ENCODE measurements at places on chromosomes 13 and 19.

DNA sequence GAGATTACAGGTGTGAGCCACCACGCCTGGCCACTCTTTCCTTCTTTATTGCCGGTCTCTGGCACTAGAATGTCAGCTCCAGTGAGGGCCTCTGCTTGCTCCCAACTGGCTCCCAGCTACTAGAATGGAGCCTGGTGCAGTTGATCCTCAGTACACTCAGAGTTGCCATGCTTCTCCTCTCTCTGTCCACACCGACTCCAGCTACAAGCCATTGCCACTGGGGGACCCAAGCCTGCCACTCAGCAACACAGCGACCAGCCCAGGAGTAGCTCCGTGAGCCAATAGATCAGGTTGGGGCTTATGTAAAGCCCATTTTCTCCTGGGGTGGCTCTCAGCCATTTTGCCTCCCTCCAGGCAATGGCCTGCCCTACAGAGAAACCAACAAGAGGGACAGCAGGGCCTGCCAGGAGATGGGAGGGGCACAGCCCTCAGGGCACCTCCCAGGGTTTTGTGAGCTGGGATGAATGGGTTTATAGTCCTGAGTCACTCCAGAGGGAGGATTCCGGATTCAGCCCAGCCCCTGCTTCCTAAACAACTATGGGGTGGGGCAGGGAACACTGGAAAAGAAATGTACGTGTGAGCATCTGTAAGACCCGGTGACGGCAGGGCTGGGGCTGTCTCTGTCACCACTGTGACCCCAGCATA, 36.5 kb downstream of the OPA3 start:
- no peak for DNase-seq

- DNase-seq, result no peak
Observed at GRCh38 chr13:51995677-51996551, 15.3 kb downstream of the ATP7B start.

- DNase-seq, result no peak
Observed at GRCh38 chr19:39196320-39196719, 444 bp upstream of the NCCRP1 start.

GRCh38 chr19:56245121-56245740, 27.3 kb upstream of the EDDM13 start:
- no peak for DNase-seq

GRCh38 chr13:109785892-109786450, 412 bp downstream of the IRS2 start:
- no peak for DNase-seq

DNA sequence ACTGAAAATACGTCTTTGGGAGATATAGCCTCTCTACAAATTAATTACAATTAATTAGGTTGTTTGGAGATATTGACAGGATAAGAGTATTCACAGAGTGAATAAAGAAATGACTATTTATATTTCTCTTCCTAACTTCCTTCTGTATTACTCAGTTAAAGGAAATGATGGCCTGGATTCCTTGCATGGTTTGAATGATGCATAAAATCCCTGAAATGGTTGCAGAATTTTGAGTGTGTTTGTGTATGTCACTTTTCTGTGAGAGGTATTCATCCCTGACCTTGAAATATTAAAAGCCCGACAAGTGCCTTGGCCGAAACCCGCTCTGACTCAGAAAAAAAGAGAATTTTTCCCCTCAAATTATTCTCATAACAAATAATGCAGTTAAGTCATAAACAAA, 90.0 kb downstream of the PDS5B start:
- DNase-seq, result no peak

GRCh38 chr13:29270271-29270985, 325.1 kb downstream of the SLC7A1 start:
- no peak for DNase-seq

- DNase-seq, result no peak
Observed at GRCh38 chr13:111363591-111363990, 43.1 kb downstream of the TEX29 start.

- no peak for DNase-seq
Observed at GRCh38 chr19:35986111-35986510, 8.9 kb upstream of the SDHAF1 start.

Measured in cardiac septum (tissue), 1 donor.